ENCODE measurements at places on chromosomes 6 and 20.

DNA sequence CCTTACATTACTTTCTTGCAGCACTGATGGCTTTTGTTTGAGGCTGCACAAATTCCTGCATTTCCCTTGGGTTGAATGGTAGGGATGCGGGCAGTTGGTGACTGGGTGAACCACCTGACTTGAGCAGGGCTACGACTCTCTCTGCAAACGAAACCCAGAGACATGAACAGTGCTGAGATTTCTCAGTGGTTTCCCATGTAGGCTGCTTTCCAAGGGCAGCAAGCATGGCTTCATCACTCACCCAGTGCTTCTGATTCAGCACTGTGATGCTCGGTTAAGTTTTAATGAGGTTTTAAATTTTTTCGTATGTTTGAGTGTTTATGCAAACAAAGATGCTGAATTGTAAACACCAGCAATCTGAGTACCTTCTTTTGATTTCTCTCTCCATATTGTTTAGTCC lies 127.2 kb downstream of the MTHFD1L start:
- no peak for DNase-seq

DNA sequence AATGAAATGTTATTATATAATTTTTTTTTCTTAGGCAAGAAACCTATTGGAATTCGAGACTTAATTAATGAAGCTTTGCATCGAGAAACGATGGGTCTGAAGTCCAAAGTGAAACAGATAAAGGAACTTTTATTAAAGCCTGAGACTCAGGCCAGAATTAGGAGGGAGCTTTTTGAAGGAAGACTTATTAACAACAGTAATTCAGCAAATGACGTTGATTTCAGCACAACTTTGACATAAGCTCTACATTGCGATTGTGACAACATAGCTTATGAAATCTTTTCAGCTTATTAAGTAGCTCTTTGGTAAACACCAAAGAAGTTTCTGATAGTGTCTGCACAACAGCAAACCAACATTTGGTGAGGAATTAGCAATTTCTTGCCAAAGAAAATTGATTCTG lies 147.1 kb downstream of the AKAP7 start:
- no peak for DNase-seq

DNA sequence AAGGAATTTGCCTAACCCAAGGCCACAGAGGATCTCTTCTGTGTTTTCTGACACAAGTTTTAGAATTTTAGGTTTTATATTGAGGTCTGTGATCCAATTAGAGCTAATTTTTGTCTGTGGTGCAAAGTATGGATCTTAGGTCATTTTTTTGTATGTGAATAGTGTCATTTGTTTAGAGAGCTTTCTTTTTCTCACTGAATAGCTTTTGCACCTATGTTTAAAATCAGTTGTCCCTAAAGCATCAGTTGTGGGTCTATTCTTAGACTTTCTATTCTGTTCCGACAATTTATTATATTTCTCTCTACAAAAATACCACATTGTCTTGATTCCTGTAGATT lies 341 bp upstream of the MCM9 start:
- no peak for DNase-seq

DNA sequence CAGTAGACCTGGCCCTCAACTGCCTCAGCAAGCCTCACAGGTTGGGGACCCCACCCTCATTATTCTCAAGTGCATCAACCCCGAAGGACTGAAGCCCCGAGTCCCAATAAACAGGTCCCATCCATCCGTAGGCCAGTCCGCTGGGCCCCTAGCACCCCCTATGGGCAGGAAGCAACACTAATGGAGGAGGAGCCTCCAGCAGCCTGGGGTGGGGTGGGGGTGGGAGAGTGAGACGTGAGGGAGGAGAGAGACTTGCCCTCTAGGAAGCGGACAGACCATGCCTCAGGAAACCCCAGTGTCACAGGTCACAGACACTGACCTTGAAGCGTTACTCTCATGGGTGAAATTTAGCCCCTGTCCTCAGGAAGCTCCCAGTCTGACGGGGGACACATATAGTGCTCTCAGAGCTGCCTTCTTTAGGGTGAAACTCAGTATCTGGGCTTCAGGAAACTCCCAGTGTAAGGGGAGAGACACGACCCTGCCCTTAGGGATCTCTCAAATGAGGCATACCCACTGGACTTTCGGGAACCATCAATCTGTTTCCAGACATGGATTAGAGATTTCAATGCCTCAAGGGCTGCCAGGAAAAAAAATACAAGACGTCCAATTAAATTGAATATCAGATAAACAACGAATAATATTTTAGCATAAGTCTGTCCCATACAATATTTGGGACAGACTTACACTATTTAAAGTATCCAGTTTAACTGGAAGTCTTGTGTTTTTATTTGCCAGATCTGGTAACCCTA lies 125.8 kb downstream of the MRPL14 start:
- DNase-seq = no peak

DNA sequence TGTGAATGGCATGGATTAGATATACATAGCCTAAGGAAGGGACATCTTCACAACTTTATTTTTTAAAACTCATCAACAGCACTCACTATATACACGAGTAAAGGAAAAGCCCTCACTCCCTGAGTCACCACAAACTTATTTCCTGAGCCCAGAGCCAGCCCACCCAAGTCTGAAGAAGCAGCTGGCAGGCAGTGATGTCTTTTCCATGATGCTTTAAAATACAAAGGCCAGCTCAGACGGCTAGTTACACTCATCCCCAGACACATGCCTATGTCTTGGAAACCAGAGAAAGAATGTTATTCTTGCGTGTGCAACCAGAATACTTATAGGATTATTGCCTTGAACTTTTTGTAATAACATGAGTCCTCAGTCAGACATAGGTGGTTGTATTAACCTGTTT lies 114.4 kb downstream of the ADGRG6 start:
- no peak for DNase-seq

DNA sequence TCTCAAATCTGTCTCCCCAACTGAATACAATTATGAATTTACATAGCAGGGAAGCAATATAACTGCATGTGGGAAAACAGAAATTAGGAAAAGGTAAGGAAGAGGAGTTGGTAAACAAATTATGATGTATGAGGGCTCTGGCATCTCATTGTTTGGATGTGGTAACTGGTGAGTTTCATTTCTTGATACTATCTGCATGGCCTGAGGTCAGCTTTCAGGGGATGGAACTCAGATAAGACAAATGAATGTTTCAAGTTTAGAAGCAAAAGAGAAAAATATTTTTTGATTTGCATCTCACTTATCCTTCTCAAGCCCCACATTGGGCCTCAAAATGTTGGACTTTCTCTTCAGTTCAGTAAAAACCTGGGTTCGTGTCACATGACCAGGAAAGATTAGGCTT lies 302.2 kb upstream of the GJE1 start:
- no peak for DNase-seq

GRCh38 chr20:4989570-4989969 lies 11.7 kb downstream of the SLC23A2 start:
- no peak for DNase-seq

- no peak for DNase-seq
These were observed 13.8 kb downstream of the ASIP start for GRCh38 chr20:34254979-34255378.

DNA sequence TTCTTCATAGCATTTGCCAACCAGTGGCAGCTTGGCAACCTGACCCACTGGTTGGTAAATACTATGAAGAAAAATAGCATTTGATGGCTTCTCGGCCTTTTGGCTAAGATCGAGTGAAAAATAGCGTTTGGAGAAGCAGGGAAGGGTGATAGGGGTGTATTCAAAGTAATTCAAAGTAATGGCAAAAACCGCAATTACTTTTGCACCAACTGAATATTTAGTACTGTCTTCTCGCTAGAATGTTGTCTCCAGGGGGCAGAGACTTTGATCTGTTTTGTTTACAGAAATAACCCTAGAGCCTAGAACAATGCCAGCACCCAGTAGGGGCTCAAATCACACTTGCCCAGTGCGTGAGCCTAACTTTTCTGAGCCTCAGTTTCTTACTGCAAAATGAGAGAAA lies 106.1 kb downstream of the CDC5L start:
- DNase-seq = no peak

DNA sequence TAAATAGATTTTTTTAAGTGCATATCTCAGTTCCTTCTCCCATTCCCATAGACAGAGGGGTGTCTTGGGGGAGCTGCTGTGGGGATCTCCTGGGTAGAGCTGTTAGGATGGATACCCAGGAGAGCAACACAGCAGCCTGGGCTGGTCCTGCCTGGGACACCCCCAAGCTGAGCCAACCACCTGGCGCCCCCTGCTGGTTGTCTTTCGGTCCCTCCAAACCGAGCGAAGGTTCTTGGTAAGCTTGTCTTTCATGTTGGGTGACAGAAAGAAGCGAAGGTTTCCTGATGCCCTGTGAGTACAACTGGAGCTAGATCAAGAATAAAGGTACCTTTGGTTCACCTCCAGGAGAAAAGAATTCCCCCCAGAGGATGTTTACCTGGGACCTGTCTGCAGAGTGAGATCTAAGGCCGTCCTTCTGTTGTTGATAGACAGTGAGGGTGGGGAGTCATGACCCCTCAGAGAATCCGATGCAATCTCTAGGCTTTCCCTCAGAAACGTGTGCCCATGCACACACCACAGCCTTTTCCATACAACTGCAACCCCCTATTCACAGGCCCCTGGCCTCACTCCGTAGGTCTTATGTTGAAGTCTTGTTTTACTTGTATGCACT lies 50.8 kb downstream of the SNX9 start:
- peak; percentile 88 for DNase-seq

DNA sequence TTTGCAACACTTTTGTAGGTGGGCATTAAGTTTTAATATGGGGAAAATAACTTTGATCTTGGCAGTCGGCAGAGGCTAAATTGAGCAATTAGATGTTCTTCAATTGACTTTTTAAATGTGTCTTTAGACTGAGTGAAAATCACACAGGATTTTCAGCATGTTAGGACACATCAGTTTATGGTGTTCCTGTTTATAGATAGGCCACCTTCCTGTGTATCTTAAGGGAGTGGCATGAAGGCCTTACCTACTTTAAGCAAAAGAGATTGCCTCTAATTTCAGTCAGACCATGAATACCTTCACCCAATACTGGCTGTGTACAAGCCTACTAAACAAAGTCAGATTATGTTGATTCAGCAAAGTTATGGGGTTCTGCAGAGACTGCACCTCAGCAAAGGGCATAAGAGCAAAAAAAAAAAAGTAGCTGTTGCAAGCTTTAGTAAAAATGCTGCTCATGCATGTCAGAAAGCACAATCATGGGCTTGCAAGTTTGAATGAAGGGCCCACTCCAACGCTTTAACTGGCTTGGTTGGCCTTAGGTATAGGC lies 848.4 kb downstream of the PHF3 start:
- DNase-seq = no peak

- DNase-seq = no peak
These were observed 9.8 kb upstream of the AKAP7 start for GRCh38 chr6:131125431-131125830.

- DNase-seq = no peak
These were observed 183.9 kb downstream of the DLL1 start for GRCh38 chr6:170106906-170107525.

DNA sequence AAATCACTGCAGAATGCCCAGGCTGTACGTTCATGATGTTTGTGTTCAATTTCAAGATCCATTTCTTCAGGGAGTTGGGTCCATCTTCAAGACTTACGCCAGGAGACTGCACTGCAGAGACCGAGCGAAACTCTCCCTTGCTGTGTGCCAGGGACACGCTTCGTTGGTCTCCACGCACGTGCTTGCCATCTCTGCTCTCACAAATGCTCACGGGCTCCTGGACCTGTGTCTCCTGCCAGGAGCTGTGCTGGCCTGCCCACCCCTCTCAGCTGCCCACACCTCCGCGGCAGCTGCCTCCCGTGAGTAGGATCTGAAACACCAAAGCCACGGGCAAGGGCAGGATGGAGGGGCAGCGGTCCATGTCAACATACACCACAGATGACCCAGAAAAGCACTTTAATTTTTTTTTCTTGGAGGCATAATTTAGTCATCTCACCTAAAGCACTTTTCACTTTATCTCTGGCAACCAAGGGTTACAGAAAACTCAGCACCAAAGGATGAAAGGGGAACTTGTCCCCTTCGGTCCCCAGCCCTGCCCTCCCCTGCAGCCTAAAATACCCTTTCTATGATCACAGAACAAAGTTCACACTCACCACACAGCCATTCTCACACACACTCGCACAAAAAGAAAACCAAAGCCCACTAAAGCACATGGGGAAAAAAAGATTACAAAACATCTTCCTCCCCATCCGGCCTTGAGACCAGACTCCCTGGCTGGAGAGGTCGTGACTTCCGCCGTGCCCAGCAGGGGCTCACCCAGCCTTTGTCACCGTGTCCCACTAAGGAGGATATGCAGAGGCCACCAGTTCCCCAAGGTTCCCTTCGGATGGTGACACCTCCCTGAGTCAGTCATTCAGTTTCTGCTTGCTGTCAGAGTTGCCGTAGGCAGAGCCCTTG lies 137.9 kb downstream of the AGPAT4 start:
- DNase-seq = peak; percentile 49

- no peak for DNase-seq
These were observed 91.2 kb downstream of the CARMIL1 start for GRCh38 chr6:25370178-25371036.

DNA sequence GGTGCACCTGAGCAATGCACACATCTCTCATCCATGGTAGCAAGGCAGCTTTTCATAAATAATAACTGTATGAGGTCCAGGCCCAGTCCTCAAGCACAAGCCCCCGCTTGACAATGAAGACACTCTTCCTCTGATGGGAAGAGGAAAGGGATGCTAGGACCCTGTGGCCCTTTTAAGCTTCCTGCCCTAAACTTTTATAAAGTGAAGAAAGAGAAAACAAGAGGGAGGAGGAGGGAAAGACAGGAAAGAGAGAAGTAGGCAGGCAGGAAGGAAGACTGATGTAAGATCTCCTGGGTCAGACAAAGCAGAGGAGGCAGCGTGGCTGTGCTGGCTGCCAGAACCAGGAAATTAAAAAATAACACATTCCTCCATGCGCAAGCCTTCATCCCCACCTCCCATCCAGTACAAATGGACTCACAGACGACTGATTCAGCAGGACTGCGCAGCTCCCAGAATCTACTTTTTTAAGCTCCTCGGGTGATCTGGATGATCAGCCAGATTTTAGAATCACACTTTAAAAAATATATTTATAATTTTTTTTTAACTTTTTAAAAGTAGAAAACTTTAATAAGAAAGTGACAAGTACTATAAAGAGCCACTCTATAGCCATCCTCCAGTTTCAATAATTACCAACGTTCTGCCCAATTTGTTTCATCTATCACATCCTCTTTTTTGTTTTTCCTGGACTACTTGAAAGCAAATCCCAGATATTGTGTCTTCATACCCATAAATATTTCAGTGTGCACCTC lies 16.5 kb downstream of the TNFAIP3 start:
- peak; percentile 80 for DNase-seq

GRCh38 chr6:1424306-1424927 lies 35.0 kb downstream of the FOXF2 start:
- DNase-seq = peak; percentile 47

- no peak for DNase-seq
These were observed 10.8 kb downstream of the SIM1 start for GRCh38 chr6:100453701-100454521.

All from inflammatory macrophage treated with lipopolysaccharide for 1 hour (primary cell).